ENCODE measurements at places on chromosomes 1 and 21. TPM values are rescaled to one million over a fixed set of nuclear protein-coding genes. Genes with fewer than 3 reads are reported as not detected.

DNA sequence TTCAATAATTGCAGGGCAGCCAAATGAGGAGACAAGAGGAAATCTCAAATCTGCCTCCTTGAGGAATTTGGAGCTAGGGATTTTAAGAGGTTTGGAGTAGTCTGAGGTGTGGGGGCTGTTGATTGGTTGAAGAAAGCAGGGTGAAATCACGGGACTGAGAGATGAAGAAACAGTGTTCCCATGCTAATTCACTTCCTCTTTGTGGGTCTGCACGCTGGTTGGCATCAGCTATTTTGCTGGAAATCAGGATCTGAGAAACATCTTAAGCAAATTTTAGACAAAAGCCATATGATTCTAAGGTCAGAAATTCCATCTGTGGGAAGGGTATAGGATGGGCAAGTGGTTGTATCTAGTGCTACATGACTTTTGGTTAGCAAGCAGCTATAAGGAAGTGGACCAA is 107.1 kb upstream of the PAXBP1 start:
- DNase-seq, result no peak

GRCh38 chr1:244010703-244011123 is 40.4 kb upstream of the ZBTB18 start:
- DNase-seq, result no peak

DNA sequence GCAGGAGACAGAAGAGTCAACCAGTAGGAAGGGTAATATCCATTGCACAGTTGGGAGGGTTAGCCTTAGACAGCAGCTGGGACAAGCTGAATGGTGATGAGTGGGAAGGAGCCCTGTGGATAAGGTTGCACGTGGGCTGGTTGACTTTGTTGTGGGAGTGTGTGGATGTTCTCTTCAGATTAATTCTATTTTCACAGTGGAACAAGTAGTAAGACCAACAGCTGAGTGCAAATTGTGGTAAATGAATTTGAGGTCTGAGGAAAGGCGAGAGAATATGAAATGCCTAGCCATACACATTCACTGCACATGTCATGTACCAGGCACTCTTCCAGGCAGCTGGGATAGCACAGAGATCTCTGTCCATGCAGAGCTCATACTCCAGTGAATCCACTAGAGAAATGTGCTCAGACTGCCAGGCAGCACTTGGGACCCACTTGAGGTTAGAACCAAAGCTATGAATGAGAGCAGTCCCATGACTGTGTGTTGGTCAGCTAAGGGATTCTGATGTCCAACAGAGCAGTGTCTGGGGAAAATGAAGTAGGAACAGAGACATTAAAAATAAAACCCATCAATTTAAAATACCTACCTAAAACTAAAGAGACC is 25.2 kb upstream of the VTCN1 start:
- no peak for DNase-seq

KPRP gene
- not detected for total RNA-seq

DNA sequence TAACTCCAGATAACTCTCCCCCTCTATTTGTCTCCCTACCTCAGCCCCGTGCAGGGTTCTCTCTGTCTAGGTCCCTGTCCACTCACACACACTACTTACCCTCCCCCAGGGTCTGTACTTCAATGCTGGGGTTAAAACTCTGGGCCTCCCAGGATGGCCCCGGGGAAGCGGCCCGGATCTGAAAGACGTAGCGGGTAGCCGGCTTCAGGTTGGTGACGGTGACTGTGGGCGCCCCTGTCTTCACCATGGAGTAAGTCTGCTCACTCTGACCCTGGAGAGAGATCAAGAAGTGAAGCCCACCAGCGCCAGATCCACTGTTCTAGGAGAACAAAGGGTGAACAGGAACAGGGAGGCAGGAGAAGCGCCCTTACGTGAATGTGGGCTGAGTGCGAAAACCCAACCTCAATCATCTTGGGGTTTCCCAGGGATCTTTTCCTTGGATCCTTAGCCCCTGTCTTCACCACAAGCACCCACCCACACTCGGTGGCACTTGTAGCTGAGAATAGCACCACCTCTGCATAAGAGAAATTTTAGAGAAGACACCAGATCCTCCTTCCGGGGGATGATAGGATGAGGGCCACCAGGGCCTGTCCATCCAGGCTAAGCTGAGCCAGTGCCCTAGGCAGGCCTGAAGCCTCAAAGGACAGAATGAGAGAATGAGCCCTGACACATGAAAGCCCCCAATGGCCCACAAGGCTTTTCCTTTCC is 33.5 kb downstream of the EPHA10 start:
- no peak for DNase-seq

GRCh38 chr1:151175041-151175741 is 590 bp downstream of the TMOD4 start:
- DNase-seq, result peak; percentile 39

PLEKHA6 gene
- total RNA-seq, result 1.5 TPM

DNA sequence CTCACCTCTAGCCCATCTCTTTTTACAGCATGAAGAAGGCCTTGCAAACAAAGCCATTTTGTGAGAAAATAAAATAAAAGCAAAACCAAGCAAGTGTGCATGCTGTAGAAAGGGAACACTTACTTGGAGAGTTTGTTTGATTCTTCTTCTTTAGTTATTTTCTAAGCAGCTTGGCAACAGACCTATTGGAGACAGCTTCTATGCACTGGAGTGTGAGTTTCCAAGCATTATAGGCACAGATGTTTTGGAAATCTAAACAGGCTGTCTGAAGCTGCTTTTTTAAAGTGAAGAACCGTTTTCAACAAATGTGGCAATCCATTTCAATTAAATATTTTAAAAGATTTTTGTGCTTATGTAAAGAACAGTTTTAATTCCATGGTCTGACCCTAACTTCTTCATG is 76.6 kb downstream of the NGF start:
- DNase-seq, result no peak

DNA sequence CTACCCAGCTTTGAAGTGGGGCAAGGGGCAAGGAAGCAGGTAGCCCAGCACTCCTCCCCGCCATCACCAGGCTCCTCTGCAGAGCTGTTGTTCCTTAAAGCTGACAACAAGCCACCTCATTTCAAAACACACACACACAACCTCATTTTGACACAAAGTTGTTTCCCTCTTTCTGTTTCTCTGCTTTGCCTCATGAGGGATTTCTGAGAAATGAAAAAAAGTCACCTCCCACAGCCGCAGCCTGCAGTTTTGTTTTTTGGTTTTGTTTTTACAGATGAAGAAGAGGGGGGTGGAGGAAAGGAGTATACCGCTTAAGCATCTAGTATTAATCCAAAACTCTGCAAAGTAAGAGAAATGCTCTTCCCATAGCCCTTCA is 12.1 kb downstream of the MCL1 start:
- no peak for DNase-seq

SPATA21 gene
- total RNA-seq, result not detected

- DNase-seq, result no peak
These were observed 57.9 kb downstream of the OVGP1 start for GRCh38 chr1:111369645-111370044.

TMEM52 gene
- total RNA-seq, result 0.13 TPM

VSIG8 gene
- total RNA-seq, result not detected

GRCh38 chr1:228898582-228898992 is 163.3 kb downstream of the RHOU start:
- DNase-seq, result no peak

DNA sequence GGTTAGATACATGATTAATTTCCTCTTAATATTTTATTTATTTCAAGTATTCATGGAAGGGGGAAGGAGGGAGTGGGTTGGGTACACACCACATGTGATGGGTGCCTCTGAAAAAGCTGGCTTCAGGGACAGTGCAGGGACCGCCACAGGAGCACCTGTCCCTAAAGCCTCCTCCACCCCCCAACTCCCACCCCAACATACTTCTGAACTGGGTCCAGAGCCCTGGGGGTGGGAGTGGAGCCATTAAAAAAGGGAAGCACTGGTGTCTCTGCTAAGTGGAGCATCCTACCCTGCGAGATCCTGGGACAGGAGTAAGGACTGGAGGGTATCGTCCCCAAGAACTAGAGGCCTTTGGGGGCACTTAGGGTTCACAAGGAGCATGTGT is 5.6 kb upstream of the CLEC20A start:
- no peak for DNase-seq

PFDN2 gene
- total RNA-seq, result 27.7 TPM

OVAAL gene
- total RNA-seq, result not detected

IVL gene
- total RNA-seq, result not detected

DNA sequence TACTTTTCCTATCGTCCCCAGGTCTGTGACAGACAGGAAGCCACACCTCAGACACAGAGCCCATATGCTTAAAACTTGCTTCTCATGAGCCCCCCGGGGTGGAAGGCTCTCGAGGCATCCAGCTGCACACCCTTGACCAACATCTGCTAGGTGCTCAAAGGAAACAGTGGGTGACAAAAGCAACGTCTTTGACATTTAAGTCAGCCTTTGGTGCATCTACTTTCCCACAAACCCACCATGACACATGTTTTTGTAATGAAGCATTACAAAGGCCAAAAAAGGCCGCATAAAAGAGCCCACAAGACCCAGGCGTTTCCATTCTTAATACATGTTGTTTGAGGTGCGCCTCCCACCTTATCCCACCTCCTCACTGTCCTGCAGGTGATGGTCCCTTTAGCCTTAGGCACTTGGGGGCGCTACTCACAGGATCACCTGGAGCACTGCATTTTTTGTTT is 11.8 kb upstream of the FASLG start:
- DNase-seq, result no peak

IL19 gene
- not detected for total RNA-seq

DNA sequence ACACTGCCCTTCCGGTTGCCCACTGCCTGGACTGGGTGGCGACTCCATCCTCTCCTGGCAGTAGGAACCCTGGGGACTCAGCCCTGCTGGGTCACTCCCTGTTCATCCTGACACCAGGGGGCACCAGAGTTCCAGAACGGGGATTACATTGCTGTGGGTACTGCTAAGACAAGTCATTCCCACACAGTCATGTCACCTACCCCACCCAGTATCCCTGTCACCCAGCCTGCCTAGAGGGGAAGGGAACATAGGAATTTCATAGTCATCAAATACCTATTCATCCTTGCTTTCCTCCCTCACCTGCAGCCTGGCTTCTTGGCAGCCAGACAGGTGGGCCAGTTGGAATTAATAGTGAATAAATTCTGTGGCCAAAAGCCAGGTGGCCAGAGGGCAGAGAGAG is 9.8 kb upstream of the SFN start:
- DNase-seq, result peak; percentile 82

DNA sequence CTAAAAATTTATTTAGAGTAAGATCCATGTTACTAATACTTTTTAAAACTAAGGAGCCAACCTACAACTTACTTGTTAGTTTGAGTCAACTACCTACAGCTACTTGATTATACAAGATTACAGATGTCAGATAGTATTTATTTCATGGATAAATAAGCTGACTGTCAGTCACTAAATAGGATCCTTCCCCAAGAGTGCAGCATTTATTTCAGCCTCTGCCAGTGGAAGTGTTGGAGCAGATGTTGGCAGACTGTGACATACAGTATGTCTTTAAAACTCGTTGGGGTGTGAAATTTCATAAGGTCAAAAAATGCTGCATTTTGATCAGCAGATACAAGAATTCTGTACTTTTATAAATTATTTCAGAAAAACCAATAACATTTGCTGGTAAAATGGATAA is 156.2 kb downstream of the AKT3 start:
- DNase-seq, result no peak

GRCh38 chr1:91012196-91012595 is 9.6 kb downstream of the ZNF644 start:
- no peak for DNase-seq

- DNase-seq, result no peak
These were observed 136.7 kb upstream of the ETV3 start for GRCh38 chr1:157274698-157275534.

AADACL4 gene
- total RNA-seq, result not detected

- no peak for DNase-seq
These were observed 42.4 kb upstream of the TACSTD2 start for GRCh38 chr1:58619286-58620054.

- peak; percentile 12 for DNase-seq
These were observed 99.1 kb upstream of the ARTN start for GRCh38 chr1:43834280-43835081.

SLC35F3 gene
- total RNA-seq, result not detected

GRCh38 chr1:20660363-20660762 is 806 bp downstream of the DDOST start:
- DNase-seq, result no peak

GRCh38 chr21:21001591-21002100 is 3.4 kb downstream of the NCAM2 start:
- no peak for DNase-seq

DNA sequence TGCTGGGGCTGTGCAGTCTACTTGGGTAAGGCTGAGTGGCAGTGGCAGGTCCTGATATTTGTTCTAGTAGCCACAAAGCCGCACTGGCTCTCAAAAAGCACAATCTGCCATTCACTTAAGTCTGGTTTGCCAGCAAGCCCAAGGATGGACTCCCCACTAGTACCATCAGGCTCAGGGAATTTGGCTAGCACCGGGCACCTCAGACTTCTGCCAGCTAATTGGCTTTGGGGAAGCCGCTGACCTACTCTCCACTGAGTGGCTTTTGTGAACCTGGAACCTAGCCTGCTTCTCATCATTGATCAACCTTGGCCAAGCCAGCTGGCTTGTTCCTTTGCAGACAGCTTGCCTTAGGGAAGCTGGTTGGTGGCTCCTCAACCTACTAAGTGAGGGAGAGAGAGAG is 83.1 kb downstream of the ESRRG start:
- no peak for DNase-seq

All from dermis microvascular lymphatic vessel endothelial cell (primary cell).